Vagina (tissue), 2 donors: ENCODE measurements at places on chromosomes 5 and 9.

- DNase-seq: no peak
These were observed 70.2 kb upstream of the CTSL start for GRCh38 chr9:87655731-87656130.

GRCh38 chr5:8376478-8376877 lies 507.5 kb downstream of the MTRR start:
- no peak for DNase-seq

DNA sequence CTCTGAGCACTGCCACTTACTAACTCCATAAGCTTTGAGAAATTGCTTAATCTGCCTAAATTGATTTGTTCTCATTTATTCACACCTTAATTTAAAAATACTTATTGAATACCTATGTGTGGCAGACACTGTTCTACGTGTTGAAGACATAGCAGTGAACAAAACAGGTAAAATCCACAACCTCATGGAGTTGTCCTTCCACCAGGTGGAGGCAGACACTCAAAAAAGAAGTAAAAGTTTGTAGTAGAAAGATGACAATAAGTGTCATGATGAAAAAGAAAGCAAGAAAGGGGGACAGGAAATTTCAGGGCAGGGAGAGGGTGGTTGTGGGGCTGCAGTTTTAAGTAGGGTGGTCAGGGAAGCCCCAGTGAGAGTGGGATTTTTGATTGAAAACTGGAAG lies 94.9 kb downstream of the SREK1 start:
- no peak for DNase-seq

DNA sequence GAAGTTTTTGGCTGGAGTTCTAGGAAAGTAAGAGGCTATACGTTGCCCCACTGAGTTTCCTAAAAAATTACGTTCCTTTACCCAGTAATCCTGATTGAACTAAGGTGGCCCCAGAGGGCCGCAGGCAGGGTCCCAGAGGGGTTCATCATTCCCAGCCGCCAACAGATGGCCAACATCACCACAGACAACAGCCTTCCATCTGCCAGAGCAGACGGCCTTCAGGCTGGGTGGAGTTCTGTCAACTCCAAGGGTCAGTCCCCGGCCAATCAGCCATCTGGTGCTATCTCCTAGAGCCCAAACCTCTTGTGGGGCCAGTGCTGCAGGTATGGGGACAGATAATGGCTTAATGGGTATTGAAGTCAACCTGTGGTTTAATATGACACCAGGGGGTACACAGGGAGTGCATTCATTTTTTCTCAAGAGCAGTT lies 30.4 kb downstream of the TBC1D2 start:
- DNase-seq: no peak

DNA sequence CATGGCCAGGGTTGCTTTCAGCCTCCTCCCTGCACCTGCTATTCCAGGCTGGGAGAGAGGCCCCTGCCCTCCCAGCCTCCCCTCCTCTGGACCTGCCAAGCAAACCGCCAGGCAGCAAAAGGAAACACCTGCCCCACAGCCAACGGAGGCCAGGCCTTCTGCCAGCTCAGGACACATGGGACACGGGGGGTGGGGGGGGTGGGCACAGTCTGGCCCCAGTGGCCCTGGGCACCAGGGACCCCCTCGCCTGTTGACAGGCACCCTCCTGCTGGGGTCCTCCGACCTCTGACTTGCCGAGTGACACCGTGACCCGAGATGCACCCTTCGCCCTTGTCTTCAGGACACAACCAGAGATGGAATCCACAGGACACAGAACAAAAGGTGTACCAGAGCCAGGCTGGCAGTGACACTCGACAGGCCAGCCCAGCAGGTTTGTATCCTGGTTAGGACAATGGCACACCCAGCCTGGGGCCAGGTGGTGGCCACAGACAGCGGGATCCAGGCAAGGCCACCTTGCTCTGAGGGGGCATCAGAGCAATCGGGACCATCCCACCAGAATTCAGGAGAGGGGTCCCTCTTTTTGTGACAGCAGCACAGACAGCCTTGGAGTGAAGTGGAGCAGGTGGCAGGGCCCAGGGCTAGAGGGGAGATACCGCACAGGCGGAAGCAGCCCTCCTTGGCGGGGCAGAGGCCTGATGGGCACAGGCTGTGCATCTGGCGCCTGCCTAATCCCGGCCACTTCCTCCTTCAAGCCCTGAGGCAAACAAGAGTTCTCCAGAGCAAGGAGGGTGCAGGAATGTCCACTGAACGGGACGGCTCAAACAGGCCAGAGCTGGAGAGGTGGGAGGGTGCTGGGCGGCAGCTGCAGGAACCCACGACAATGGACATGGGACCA lies 1.3 kb upstream of the TMEM210 start:
- DNase-seq: no peak

DNA sequence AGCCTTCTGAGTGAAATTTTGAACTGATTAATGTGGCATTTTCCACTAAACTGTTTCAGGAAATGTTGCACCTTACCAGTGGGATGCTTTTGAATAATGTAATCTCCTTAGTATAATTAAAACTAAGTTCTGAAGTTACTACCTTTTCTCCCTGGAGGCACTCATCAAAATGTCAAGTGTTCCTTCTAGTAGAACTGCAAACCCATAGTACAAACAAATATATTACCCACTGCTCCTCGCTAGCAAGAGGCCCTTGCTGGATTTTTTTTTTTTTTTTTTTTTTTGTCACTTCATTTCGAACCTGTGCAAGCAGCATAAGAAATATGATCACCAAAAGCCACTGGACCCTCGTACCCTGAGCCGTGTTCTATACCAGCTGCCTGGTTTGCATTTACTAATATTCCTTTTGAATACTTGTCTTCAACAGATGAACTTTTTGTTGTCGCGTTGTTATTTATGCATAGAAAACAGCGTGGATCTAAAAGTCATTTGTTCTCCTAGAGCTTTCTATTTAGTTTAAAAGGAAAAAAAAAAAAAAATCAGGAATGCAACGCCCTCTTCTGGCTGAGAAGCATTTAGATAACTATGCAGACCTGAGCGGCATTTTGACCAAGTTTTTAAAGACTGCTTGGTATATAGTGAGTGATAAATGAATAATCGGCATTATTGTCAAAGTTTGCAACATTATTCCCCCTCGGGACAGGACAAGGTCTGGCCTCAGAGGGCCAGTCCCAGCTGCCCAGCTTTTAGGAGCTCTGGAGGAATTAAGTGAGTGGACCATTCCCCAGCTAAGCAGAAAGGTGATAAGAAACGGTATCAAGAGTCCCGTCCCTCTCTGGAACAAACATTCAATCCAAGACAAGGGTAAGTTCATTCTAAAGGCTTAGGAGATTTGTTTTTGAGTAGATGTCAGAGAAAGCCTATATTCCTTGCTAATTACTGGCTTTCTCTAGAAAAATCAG lies 162.5 kb upstream of the KIF2A start:
- no peak for DNase-seq

GRCh38 chr5:167001246-167001645 lies 1290.2 kb upstream of the WWC1 start:
- no peak for DNase-seq

DNA sequence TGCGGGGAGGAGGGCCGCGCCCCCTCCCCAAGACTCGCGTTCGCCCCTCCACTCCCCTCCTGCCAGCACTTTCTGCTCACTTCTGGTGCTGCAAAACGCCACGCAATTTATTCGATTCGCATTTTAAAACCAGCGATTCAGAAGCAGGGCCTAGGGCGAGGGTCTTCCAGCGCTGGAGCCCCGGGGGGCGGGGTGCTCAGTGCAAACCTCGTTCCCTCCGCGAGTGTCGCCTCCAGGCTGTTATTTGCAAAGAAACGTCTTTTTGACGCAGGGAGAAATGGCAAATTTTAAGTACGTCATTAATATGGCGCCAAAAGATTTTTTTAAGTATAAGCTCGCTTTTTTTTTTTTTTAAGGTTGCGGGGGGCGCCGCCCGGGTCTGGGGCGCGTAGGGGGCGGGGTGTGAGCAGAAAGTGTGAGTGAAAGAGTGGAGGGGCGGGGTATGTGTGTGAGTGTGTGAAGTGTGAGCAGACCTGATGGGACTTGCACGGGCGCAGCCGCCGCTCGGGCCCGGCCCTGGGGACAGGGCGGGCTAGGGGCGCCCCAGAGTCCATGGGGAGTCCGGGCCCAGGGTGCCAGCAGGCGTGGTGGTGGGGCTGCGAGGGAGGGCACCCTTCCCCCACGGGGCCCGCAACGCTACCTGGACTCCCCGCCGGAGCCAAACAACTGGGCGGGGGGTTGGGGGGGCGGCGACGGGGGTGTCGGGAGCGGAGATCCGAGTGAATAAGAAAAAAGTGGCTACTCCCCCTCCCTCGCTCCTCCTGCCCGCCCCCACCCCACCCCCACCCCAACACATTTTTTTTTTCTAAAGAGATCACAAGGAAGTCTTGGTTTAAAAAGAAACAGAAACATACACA lies at the start of gene JADE2:
Gene JADE2, plus strand, starts transcription at position 845 of the 857 bp plus-strand sequence. CDS start 10,188 bp downstream, outside the sequence.
- DNase-seq: no peak

- no peak for DNase-seq
These were observed 1625.2 kb downstream of the MAT2B start for GRCh38 chr5:165130656-165131055.

GRCh38 chr5:94793816-94794198 lies 175.3 kb downstream of the SLF1 start:
- no peak for DNase-seq

DNA sequence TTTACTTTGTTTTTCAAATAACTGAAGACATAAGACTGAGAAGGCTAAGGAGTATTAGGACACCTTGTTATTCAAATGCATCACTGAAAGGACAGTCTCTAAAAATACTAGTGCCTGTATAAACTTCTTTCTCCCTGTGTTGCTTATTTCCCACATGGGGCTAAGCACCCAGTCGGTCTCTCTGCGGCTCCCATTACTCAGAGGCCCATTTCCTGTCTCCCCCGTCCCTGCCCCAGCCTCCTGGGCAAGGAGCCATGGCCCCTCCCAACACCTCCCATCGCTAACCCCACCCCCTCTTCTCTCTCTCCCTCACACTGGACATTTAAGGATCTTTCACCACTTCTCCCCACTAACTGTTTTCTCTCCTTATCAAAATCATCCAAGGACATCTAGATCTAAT lies 81.9 kb downstream of the EBF1 start:
- DNase-seq: no peak

DNA sequence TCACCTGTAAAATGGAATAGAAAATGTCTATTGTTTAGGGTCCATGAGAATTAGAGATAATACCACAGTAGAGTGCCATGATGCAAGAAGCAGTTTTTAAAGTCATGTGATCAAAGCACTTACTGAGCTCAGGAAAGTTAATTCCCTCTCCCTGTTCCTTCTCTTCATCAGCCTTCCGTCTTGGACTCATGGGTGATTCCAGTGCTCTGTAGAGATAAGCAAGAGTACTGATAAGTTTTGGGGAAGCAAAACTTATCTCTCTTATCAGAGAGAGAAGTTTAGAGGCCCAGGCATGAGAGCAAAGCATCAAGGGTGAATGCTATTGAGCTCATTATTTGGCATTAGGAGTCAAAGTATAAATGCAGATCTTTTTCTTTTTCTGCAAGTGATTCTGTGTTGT lies 410.1 kb downstream of the AGTPBP1 start:
- DNase-seq: no peak

DNA sequence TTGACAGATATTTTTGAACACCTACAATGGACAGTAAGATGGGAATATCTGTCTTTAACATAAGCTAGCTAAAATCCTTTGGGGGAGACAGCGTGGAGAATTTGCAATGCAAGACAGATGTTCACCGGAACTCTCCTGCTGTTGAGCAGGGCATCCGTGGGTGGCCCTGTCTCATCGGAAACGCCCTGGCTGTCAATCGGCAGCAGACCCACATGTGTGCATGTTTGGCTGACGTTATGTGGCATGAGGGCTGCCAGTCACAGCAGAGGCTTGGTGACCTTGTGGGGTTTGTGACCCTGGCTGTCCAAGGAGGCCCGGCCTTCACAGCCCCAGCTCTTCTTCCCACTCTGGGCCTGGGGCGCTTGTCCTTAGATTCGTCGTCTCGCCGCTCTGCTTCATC lies 129.7 kb upstream of the OTULINL start:
- DNase-seq: no peak

- DNase-seq: no peak
These were observed 299.2 kb downstream of the BNC2 start for GRCh38 chr9:16571127-16571802.

- no peak for DNase-seq
These were observed 106.8 kb downstream of the LMNB1 start for GRCh38 chr5:126883564-126884245.

- DNase-seq: no peak
These were observed 584.5 kb downstream of the TLE4 start for GRCh38 chr9:80156262-80156661.

- DNase-seq: peak; percentile 80
These were observed 183.2 kb downstream of the AUH start for GRCh38 chr9:91178281-91179236.

DNA sequence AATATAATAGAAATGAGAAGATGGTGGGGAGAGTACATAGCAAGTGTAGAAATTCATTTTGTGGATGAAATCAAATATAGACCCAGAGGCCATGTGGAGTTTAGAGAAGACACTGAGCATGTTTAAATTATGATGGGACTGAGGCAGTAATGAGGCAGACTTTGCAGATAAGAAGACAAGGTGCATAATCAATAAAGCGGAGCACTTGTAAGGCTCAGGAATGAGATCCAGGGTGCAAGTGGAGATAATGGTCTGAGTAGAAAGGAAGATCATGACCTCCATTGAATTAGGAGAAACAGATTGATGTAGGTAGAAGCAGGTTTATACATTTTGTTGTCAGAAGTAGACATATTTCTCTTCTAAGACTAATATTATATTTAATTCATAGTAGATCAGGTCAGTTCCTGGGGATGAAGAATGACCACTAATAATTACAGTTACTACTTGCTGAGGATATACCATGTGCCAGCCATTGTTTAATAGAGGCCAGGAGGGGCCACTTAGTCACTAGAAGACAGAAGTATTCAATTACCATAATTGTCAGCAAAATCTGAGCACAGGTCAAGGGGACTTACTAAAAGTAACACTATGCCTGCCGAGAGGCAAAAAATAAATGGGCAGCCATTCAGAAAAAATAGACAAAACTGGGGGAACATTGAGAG lies 479.8 kb downstream of the DNAH5 start:
- no peak for DNase-seq

DNA sequence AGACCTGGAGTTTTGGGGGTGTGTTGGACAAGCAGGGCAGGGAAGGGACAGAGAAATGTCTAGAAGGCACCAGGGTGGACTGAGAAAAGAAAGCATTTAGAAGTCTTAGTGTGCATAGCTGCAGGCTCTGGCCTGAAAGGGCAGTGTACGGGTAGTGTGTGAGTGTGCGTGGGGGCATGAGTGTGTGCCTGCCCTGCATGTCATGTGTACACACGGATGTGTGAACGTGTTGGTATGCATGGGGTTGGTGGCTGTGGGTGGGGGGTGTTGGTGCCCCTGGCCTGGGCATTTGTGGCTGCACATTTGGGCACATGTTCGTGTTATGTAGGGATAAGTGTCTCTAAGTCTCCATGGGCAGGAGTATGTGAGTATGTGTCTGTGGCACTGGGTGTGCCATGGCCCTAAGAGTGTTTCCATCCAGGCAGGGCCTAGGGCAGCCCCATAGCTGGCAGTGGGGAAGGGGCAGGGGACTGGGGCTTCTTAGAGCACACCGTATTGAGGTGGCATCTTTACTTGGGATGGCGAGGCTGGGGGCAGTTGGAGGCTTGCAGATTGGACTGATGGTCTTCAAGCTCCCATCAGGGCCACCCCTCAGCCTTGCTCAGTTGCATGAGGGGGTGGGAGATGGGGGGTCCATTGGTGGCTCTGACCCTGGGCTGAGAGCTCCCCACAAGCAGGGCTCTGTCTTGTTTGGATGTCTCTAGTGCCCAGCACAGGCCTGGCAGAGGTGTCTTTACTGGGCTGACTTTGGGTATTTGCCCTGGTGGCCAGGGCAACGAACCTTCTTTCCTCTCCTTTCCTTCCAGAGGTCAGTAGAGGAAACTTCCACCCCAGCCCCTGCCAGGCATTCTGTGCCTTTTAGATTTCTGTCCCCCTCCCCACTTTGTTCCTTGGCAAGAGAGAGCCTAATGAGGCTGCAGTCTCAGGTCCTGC lies 15.0 kb downstream of the PSD2 start:
- DNase-seq: no peak

- DNase-seq: no peak
These were observed 608.6 kb upstream of the DAB2 start for GRCh38 chr5:40033411-40033810.
